ENCODE measurements at places on chromosomes 4 and X.

GRCh38 chrX:86066998-86067397 lies 19.6 kb upstream of the CHM start:
- DNase-seq: no peak

- no peak for DNase-seq
Measured at GRCh38 chr4:38610966-38611431, 53.0 kb upstream of the KLF3 start.

DNA sequence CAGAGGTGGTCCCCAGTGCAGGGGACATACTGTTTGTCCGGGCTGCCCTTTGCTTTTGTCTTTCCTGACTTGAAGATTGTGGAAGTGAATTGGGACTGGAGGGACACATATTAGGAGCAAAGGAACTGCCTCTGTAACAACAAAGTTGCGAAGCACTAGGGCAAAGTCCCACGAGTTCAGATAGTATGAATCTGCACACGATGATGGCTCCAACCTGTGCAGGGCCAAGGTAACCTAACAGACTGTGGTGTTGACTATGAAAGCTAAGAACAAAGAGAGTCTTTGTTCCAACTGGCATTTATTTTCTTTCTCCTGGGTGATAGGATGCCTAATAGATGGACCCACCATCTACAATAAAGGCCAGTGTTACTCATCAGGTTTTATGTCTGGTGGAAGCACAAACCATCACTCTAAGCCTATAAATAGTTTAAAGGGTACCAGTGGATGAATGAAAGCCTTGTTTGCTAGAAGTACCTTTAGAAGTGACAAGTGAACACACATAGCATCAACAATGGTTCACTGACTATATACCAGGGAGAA lies 71.8 kb downstream of the TMA16 start:
- DNase-seq: no peak

GRCh38 chr4:111028795-111029194 lies 405.9 kb upstream of the PITX2 start:
- no peak for DNase-seq

GRCh38 chr4:82050796-82051195 lies 323.0 kb downstream of the HNRNPD start:
- DNase-seq: no peak

GRCh38 chrX:50183891-50184290 lies 16.9 kb downstream of the AKAP4 start:
- no peak for DNase-seq
